ENCODE measurements at places on chromosomes 2 and 18. TPM values are rescaled to one million over a fixed set of nuclear protein-coding genes. Genes with fewer than 3 reads are reported as not detected.

The PROKR1 gene
- total RNA-seq, result not detected

The MREG gene
- total RNA-seq, result 8.1 TPM

The FBXO36 gene
- total RNA-seq, result 2.6 TPM

The SMYD1 gene
- not detected for total RNA-seq

The GAD1 gene
- 4.3 TPM for total RNA-seq

The ZFP36L2 gene
- total RNA-seq, result 32.5 TPM

The NCKAP1 gene
- 112 TPM for total RNA-seq

The MYCN gene
- 20.3 TPM for total RNA-seq

The GREB1L gene
- total RNA-seq, result 115 TPM

The ARHGEF4 gene
- 5.9 TPM for total RNA-seq

The PHLPP1 gene
- 6.6 TPM for total RNA-seq

The UGT1A3 gene
- 0.43 TPM for total RNA-seq

The IDH1 gene
- total RNA-seq, result 87.2 TPM

The ALPG gene
- total RNA-seq, result under 0.01 TPM

The INHBB gene
- 0.76 TPM for total RNA-seq

The ZNF521 gene
- total RNA-seq, result 7.9 TPM

The CCDC74B gene
- total RNA-seq, result 4.7 TPM

The TEKT4 gene
- total RNA-seq, result not detected

The LYPD6 gene
- total RNA-seq, result 5.1 TPM

The HPCAL1 gene
- 9.4 TPM for total RNA-seq

The EGR4 gene
- not detected for total RNA-seq

The GPR39 gene
- 34.2 TPM for total RNA-seq

The IKZF2 gene
- total RNA-seq, result 41.8 TPM

The ASB18 gene
- not detected for total RNA-seq

The PLCD4 gene
- not detected for total RNA-seq

The REG1B gene
- not detected for total RNA-seq

The ACTR1B gene
- 53.1 TPM for total RNA-seq

The DTNA gene
- total RNA-seq, result 0.39 TPM

The R3HDM1 gene
- total RNA-seq, result 13.4 TPM

The MOCOS gene
- total RNA-seq, result 0.39 TPM

The MSTN gene
- not detected for total RNA-seq

The RAB12 gene
- 60.9 TPM for total RNA-seq

The NYAP2 gene
- total RNA-seq, result not detected

The IL36RN gene
- total RNA-seq, result 8.6 TPM

The NEU2 gene
- not detected for total RNA-seq

The FBXO15 gene
- 0.39 TPM for total RNA-seq

The DSC2 gene
- total RNA-seq, result 69.5 TPM

The GPR148 gene
- not detected for total RNA-seq

The LRRC30 gene
- not detected for total RNA-seq

The SPP2 gene
- total RNA-seq, result not detected

The PLCL1 gene
- total RNA-seq, result 0.11 TPM

The MEP1B gene
- total RNA-seq, result 0.11 TPM

The PSMA8 gene
- not detected for total RNA-seq

The VWA3B gene
- 0.11 TPM for total RNA-seq

The NFU1 gene
- total RNA-seq, result 34.6 TPM

The GYPC gene
- total RNA-seq, result 207 TPM

The ALLC gene
- total RNA-seq, result not detected

The NT5DC4 gene
- not detected for total RNA-seq

The ABCB11 gene
- not detected for total RNA-seq

The EIF2B4 gene
- total RNA-seq, result 34.1 TPM

The CREG2 gene
- not detected for total RNA-seq

The BMP10 gene
- total RNA-seq, result not detected

The KIAA2012 gene
- under 0.01 TPM for total RNA-seq

The LRRTM4 gene
- total RNA-seq, result not detected

The L3MBTL4 gene
- 2.0 TPM for total RNA-seq

The ABCG8 gene
- not detected for total RNA-seq

The CMPK2 gene
- 0.22 TPM for total RNA-seq
